ENCODE measurements at places on chromosomes 5 and 9.

GRCh38 chr5:111463311-111463710 is 49.0 kb downstream of the STARD4 start:
- DNase-seq = no peak

- DNase-seq = peak; percentile 44
Measured at GRCh38 chr9:129075996-129076639, 4.8 kb upstream of the DOLPP1 start.

DNA sequence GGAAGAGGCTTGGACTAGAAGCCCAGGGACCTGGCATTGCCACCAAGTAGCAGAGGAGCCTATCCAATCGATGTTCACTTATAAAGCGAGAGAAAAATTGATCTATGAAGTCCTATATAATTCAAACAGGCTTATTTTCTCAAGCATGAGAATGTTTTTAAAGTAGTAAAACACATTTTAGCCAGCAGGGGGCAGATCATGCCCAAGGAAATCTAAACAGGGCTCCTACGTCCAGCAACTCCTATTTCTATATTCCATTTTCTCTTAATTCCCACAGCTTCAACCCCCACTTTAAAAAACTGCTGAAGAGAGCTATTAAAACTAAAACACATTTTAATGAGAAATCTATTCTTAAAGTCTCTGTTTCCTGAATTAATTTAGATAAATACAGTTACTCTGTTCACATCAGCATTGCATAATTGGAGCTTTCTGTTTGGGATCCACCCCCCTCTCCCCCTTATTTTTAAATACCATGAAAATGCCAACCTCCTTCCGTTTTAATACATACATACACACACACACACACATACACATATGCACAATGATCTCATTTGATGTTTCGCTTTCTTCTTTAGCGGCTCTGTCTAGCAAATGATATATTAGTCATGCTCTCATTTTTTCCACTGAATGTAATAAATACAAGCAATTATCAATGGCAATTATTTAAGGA is 144.9 kb downstream of the MYO10 start:
- DNase-seq = no peak

GRCh38 chr9:111914749-111915424 is 18.3 kb downstream of the UGCG start:
- DNase-seq = no peak

DNA sequence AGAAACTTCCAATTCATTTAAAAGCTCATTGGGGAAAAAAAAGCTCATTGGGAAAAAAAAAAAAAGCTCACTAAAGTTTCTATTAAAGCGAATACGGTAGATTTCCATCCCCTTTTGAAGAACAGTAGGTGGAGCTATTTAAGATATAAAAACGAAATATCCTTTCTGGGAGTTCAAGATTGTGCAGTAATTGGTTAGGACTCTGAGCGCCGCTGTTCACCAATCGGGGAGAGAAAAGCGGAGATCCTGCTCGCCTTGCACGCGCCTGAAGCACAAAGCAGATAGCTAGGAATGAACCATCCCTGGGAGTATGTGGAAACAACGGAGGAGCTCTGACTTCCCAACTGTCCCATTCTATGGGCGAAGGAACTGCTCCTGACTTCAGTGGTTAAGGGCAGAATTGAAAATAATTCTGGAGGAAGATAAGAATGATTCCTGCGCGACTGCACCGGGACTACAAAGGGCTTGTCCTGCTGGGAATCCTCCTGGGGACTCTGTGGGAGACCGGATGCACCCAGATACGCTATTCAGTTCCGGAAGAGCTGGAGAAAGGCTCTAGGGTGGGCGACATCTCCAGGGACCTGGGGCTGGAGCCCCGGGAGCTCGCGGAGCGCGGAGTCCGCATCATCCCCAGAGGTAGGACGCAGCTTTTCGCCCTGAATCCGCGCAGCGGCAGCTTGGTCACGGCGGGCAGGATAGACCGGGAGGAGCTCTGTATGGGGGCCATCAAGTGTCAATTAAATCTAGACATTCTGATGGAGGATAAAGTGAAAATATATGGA is at the start of gene PCDHGA12:
PCDHGA12 (plus strand) TSS at position 176 of the 782 bp plus-strand sequence; CDS start at position 429, 253 bp downstream.
- no peak for DNase-seq

DNA sequence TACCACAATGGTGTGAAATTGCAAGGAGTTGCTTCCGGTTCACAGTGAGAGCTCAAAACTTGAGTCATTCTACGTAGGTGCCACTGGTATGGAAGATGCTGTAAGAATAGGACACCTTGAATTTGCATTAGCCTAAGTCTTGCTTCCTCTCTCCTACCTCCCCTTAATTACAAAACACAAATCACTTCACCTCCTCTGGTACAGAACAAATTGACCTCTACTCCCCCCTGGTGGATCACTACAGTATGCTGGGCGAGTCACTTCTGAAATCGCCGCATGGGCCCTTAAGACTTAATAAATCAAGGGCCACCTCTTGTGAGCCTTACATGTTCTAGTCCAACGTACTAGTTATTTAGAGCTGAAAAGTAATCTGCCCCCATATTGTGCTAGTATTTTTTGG is 145.3 kb upstream of the SMARCA2 start:
- DNase-seq = no peak

DNA sequence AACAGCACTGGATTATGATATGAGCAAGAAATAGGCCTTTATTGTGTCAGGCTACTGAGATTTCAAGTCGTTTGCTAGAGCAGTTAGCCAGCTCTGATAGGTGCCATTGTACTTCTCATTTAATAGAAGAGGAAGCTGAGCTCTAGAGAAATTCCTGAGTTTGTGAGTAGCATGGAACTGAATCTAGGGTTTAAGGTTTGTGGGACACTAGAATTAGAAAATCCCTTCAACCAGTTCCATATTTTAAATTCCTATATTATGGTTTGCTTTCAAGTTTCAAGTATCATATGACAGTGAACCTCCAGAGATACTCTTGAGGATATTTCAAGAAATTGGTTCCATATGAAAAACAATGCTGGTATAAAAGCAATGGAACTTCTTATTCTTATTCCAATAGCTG is 87.6 kb downstream of the ANKRD55 start:
- DNase-seq = no peak

DNA sequence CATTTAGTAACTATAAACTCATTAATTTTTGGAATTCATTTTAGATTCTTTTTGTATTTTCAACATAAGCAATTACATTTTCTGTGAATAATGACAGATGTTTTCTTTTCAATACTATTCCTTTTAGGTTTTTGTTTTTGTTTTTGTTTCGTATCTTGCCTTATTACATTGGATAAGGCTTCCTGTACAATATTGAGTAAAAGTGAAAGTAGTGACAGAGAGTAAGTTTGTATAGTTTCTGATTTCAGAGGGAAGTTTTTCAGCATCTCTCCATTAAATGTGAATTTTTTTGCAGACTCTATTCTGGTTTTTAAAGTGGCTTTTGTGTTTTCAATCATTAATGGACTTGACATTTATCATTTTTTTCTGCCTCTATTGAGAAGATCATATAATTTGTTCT is 12.8 kb upstream of the CAMK4 start:
- no peak for DNase-seq

DNA sequence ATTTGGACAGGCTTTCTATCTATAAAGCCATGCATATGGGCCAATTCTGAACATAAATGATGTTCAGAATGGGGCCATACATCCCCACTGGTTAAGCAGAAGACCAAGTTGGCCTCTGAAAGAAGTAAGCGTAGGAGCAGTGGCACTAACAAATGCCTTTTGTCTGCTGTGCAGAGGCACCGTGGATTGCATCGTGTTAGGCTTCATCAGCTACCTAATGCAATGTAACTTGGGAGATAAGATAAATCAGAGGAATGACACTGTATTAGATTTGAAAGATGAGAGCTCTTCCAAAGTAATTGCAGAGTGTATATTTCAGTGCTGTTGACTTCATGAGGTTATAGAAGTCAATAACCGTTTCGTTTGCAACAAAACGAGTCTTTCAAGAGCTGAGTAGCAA is 148.1 kb downstream of the PARP8 start:
- DNase-seq = no peak

GRCh38 chr5:14948383-14948782 is 76.8 kb upstream of the ANKH start:
- no peak for DNase-seq

GRCh38 chr5:9335754-9336495 is 209.9 kb downstream of the SEMA5A start:
- no peak for DNase-seq

All from suprapubic skin (tissue), 4 donors.